ENCODE measurements at places on chromosomes 13 and 19.

DNA sequence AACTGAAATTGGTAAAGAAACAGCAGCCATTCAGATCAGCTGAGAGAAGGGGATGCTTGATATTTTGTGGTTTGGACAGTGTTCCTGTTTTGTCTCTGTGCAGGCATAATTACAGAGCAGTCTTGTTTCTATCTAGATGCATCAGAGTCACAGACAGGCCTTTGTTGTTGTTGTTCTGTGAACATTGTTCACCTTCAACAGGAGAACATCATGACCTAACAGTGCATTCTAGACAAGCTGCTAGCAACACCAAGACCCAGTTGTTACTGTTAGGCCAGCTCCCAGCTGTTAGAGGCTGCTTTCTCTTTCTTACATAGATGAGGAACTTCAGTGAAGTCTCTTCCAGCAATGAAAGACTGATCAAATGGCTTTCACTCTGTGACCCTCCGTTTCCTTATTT is 8.5 kb upstream of the LSR start:
- peak; percentile 68 for DNase-seq

DNA sequence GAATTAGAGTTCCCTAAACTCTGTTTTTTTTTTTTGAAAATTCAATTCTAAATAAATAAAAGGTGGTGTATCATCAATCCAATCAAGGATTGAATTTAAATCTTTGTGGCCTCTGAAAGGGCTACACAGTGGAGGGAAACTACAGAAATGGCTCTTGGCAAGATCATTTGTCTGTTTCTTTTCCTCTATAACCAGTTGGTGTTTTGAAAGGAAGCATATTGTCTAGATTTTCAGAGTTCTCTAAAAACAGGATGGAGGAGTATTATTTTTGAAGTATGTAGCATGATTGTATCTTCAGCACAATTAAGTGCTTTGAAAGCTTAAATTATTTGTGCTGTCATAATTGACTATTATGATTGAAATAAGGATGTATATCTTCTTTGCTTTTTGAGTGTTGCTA is 29.8 kb downstream of the WASF3 start:
- no peak for DNase-seq

- DNase-seq = peak; percentile 60
Measured at GRCh38 chr19:12913851-12914690, 5.0 kb downstream of the SYCE2 start.

- no peak for DNase-seq
Measured at GRCh38 chr13:44318161-44318560, 55.5 kb upstream of the SERP2 start.

GRCh38 chr13:57630661-57631595 is 616 bp upstream of the PCDH17 start:
- no peak for DNase-seq

DNA sequence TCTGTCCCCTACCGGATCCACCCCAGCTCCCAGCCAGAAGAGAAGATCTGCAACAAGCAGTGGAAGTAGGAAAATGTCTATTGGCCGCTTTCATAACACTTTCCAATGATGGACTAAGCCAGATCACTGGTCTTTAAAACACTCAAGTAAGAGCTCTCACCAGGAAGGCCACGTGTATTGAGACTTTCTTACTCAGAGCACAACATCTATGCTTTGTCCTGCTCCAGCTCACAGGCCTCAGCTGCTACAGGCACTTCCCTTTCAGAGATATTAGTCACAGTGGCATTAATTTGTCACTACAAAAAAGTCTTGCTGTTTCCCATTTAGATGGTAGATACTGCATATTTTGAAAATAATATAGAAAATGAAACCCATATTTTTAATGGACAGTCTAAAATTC is 164.2 kb downstream of the ABCC4 start:
- DNase-seq = no peak

GRCh38 chr13:77620138-77620537 is 77.3 kb upstream of the SLAIN1 start:
- no peak for DNase-seq

- DNase-seq = no peak
Measured at GRCh38 chr19:51207747-51208146, 17.1 kb upstream of the CD33 start.

DNA sequence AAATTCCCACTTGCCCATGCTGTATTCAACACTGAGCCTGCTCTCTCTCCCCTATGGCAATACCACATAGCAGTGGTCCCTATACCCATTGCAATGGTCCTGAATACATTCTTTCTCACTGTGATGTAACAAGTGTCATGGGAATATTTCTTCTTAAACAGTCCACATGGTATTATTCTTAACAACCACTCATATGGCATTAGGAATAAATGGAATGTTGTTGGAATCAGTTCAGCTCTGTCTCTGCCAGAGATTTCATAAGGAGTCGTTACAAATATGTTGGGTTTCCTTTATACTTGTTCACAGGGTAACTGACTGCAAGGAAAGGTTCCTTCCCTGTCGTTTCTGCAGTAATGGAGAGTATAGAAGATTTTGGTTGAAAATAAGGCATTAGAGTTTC is 128.3 kb upstream of the SPATA13 start:
- DNase-seq = no peak

GRCh38 chr13:90689111-90689510 is 658.4 kb upstream of the MIR17HG start:
- no peak for DNase-seq

- DNase-seq = no peak
Measured at GRCh38 chr13:76266561-76266960, 619.6 kb downstream of the KCTD12 start.
